ENCODE measurements at places on chromosomes 5 and 9.

DNA sequence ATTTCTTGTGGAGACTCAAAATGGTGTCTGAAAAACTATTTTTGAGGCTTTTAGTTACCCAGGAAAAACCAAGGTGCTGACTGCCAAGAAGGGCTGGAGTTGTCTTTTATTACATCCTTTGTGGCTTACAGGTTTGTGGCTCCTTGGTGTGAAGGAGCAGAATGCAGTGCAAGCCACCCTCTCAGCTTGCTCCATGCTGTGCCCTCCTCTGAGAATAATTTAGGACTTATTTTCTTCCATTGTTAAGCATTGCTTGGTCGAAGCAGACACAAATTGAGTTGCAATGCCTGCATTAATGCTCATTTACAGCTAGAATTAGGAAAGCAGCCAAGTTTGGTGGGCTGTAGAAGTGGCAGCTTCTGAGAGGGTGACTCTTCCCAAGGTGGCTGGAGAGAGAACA is 272.2 kb downstream of the KIF4B start:
- no peak for DNase-seq

- DNase-seq: no peak
Measured at GRCh38 chr9:17962747-17963146, 383.9 kb downstream of the SH3GL2 start.

DNA sequence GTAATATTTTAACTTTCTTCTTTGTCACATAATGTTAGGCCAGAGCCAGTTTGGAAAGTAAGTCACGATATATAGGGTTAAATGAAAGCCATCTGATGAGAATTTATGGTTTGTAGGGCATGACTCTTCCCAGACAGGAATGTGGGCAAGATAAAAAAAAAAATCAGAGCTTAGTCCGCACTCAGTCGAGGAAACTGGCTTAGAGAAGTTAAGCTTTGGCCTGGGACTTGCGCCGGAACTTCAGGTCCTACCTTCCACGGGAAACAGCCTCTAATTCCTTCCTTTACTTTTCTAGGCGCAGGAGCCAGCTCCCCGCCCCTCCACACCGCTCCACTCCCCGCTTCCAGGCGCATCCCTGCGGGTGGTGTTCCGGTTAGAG is 475 bp downstream of the DDX31 start:
- DNase-seq: peak; percentile 41

DNA sequence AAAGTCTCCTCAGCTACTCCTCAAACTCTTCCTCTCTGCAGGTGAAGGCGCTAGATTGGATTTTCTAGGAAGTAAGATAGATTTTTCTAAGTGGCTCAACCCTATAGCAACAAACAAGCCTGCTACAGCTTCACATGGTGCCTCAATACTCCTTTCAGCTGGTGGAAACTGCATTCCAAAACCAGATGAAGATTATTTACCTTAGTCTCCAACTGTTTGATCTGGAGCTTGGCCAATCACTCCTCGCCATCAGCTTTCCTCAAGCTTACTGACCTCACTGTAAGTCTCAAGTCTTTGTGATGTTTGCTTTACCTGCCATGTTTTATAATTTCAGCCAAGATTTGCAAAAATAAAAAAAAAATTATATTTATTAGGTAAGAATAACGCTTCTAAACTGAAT is 622.4 kb downstream of the CHSY3 start:
- DNase-seq: no peak

GRCh38 chr5:59285300-59286016 is 608.1 kb downstream of the PDE4D start:
- DNase-seq: no peak

DNA sequence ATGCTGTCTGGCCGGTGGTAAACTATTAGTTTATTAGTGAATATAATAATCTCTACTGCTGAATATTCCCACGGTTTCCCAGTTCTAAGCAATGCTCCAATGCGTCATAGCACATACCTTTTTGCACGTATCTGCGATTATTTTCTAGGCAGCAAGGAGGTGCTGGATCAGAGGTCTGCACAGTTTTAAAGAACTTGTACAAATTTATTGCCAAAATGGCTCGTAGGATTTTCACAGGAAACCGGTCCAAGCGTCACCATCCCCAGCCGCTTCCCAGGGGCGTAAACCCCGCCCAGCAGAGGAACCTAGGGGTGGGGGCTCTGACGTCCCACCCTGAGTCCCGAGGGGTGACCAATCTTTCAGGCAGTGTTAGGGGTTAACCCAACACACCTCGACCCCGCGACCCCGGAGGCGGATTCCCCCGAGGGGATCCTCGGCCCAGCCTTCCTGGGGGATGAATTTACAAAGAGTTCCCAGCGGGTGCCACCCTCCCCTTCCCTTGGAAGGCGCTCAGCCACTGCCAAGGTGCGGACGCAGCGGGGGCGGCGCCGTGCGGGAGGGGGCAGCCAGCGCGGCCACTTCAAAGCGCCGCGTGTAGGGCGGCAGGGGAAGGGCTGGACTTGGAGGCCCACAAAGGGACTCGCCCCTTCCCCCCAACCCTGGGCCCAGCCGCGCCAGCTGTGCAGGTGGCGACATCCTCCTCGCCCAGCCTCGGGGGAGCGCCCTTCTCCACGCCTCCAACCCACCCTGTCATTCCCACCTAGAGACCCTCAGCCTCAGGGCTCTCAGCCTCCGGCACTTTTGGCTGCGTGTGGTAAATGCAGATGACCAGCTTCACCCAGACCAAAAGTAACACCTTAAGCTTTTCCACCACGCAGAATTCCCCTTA is 43.5 kb upstream of the TCF7 start:
- no peak for DNase-seq

Data from DMS153 (cell line).